ENCODE measurements at places on chromosomes 6 and 20.

DNA sequence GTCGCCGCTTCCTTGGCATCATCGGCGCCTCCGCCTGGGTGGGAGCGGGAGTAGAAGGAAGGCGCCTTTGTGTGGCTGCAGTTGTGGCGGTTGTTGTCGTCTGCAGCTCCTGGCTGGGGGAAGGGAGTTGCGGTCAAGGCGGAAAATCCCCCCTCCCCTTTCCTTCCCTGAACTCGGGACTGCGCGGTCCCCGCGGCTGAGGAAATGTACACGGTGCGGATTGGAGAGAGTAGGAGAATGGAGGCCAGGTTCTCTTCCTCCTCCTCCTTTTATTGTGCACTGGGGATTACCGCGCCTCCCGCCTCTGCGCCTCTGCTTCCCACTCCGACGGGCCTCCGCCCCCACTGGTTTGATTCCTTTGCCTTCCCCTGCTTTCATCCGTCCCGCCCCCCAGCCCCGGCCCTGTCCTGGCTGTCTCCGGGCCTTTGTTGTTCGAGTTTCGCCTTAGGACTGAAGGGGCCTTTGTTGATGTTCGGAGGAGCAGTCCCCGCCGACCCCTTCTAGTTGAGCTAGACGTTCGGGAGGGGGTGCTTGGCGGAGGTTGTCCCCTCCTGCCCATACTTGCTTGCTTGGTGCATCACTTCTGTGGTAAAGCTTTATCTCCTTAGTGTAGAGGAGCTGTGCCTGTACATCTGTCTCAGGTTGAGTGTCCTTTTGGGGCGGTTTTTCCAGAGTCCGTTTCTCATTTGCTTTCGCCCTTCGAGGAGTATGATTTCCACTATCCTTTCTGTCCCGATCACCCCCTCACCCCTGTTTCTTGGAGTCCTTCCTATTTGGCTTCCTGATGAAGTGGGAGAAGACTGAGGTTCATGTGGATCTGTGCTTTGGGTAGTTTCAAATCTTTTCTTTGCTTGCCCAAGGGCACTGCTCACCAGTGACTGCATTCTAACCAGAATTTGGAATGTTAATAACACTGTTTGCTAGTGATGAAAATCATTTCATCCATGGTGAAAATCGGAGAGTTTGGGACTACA, 764 bp downstream of the ZNF292 start:
- peak; percentile 10 for DNase-seq

GRCh38 chr6:89483111-89483720, 50.3 kb downstream of the ANKRD6 start:
- no peak for DNase-seq

DNA sequence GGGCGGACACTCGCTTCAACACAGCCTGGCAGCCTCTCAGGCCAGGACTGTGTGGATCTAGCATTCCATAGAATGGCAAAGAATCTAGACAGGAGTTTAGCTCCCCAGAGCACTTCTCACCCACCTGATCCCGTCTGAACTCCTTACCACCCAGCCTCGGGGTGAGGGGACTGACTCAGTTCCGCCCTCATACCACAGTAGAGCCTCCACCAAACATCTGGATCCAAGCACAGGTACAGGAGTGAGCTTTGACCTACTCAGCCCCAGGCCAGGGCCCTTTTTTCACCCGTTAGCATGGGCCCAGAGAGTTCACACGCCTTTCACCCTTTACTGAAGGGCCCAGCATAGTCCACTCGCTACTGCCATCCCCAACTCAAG, 715 bp downstream of the PSMF1 start:
- no peak for DNase-seq

GRCh38 chr6:157145656-157146285, 177.5 kb downstream of the TMEM242 start:
- no peak for DNase-seq

DNA sequence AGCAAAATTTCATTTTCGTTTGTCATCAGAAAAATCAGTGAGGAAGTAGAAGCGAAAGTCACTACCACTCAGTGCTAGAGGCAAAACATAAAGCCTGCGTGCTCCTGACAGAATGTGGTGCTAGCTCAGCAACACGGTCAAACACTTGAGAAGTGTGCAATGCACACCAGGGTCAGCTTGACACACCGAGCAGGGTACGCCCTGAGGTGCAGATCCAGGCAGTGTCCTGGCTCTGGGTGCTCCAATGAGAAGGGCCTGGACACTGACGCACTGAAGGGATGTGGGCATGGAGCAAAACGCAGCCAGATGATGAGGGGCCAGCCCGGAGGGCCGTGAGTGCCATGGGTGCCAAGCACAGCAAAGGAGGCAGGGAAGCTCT, 5.9 kb downstream of the RNASET2 start:
- no peak for DNase-seq

Data from NCI-H2171 (cell line).